AG08395 (cell line): ENCODE measurements at places on chromosomes 12 and 14.

DNA sequence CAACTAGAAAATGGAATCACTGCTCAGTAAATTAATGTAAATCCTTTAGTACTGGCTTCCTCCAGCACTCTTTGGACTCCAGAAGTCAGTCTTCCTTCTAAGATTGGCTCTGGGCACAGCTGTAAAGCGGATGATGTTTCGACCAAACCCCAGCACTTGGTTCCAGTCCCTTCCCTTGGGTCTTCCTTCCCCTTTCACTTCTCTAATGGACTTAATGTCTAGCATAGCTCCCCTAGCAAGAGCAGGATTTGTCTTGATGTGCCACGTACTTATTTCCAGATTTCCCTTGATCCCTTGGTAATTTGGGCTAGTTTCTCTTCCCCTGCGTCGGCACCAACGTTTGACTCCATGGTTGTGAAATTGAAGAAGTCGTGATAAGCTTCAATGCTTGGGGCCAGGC lies 28.3 kb downstream of the C12orf75 start:
- DNase-seq = no peak

DNA sequence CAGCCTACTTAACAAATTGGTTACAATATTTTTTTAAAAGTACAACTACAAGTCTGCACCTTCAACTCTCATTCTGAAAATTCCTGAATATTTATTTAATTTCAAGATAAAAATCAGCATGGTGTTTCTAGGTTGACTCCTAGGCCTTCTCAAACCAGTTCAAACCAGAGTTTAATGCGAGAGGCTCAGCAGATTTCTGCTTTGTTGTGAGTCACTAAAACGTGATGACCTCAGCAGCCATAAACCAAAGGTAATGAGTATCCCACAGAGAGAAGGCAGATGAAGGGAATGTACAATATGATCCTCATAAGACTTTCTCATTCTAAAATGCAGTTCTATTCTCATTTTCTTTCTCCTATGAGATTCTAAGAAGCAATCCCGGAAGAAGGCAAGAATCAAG lies 1.5 kb downstream of the PRDM4 start:
- DNase-seq = peak; percentile 81

- no peak for DNase-seq
These were observed 104.9 kb upstream of the NOVA1 start for GRCh38 chr14:26702721-26703230.

DNA sequence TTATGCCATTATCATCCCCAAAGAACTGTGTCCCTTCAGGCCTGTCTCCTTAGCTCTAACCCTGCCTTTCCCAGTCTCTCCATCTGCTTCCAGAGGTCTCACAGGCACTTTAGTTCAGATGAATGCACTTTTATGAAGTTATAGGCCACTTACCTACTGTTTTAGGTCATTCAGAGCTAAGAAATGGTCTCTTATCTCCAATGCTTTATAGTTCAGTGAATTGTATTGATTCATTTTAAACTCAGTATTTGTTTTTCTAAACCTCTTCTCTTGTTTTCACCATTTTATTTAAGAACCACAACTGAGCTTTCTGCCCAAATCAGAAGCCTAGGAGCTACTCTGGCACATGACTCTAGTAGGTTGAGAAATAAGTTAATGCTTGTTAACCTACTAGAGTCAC lies 197.5 kb upstream of the ATP2B1 start:
- no peak for DNase-seq

DNA sequence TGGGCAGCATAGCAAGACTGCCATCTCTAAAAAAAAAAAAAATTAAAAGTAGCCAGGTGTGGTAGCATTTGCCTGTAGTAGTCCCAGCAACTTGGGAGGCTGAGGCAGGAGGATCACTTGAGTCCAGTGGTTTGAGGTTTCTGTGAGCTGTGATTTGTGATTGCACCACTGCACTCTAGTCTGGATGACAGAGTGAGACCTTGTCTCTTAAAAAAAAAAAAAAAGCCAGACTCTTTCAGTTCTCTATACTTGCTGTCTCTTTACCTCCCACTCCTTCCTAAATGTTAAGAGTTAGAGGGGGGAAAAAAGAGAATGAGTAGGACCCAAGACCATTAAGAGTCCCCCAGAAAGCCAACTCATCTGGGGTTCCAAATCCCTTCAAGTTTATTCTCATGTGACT lies 17.8 kb downstream of the EIF2S1 start:
- no peak for DNase-seq

DNA sequence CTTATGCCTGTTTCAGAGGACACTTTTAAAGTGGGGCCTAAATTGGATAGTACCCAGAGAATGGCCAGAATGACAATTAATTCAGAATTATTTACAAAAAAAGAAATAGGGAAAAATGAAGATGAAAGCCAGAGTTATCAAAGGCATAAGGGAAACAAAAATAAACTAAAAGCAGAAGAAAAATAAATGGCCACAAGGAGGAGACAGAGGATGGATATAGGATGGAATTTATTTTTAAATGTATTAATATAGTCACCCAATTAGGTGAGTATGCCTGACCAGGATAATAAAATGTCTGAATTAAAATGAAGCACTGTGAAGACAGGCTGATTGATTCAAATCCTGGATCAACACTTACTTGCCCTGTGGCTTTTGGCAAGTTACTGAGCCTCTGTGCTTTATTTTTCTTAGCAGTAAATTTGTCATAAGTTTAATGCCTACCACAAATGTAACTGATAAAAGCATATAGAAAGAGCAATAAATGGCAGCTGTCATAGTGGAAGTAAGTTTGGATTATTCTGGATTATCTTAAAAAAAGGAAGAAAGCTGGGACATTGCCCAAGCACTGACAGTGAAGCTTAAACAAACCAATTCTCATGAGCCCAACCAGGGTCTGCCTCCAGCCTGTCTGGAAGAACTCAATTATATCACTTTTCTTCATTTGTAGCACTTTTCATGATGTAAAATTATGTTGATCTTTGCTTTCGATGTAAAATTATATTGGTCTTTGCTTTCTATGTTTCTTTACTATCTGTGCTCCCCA lies 3.5 kb downstream of the CLEC9A start:
- DNase-seq = peak; percentile 22

GRCh38 chr12:50082644-50083043 lies 2.5 kb upstream of the SMARCD1 start:
- DNase-seq = no peak

GRCh38 chr14:91058042-91058581 lies 2.3 kb downstream of the RPS6KA5 start:
- DNase-seq = no peak

- peak; percentile 75 for DNase-seq
These were observed 22.9 kb downstream of the PROX2 start for GRCh38 chr14:74852922-74853530.

DNA sequence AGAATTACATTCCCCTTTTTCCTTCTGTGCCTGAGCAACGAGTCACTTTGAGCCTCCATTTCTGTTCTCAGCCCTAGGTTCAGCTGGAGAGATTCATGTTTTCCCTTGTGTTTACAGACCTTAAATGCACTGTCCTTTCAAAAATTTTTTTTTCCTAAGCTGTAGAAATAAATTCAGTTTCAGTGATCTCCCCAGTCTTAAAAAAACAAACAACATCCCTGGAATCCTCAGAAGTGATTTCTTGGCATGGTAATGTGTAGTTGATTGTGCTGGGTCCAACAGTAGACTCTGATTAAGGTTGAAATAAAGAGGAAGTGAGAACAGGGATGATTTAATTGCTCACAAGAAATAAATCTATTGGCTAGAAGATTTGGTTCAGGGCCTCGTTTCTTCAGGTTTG lies 89.3 kb downstream of the NTN4 start:
- peak; percentile 4 for DNase-seq

- peak; percentile 87 for DNase-seq
These were observed 768 bp downstream of the CEP170B start for GRCh38 chr14:104865631-104866441.

DNA sequence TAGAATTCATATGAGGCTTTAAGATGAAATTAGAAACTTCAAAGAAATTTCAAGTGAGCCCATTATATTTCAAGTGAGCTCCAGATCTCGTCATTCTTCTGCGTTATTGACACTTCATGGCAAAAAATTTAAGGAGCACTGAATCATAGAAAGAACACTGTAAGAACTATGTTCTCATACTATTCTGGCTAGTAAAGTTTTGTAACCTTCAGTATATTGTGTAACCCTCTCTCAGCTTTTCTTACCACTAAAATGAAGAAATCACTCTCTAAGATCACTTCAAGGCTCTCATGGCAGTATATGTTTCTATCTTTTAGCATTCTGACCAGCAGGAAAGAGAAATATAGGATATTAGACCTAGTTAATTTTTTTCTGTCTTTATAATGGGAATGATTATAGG lies 6.3 kb downstream of the GPHN start:
- no peak for DNase-seq

DNA sequence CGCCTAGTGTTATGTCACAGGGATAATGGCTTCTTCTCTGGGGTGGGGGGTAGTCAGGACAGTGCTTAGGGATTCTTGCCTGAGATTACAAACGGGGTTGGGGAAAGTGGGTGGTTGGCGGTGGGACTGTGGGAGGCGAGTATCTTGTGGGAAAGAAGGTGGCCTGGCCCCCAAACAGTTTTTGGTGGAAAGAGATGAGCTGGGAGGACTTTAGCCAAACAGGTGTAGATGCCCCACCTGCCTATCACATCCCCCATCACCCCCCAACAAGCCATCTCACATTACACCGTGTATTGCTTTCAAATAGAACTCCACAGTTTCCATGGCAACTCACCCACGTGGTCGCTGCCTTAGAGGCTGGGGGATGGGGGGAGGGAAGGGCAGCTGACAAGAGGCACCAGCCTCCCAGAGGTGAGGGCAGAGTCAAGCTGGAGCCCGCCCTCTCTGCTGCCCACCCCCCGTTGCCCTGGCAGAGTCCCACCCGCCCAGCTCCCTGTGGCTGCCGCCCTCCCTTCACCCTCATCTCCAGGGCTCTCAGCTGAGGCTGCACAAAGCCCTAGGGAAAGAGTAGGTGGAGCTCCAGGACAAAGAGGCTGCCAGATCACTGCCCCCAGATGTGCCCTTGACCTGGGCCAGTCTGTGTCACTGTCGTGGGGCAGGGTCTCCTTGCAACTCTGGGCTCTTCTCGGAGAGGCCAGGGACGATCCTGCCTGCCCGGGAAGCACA lies 98.3 kb downstream of the LRRC74A start:
- DNase-seq = no peak

GRCh38 chr14:43894534-43894933 lies 612.5 kb downstream of the FSCB start:
- DNase-seq = no peak

GRCh38 chr12:99024870-99025269 lies 379.8 kb downstream of the APAF1 start:
- no peak for DNase-seq

DNA sequence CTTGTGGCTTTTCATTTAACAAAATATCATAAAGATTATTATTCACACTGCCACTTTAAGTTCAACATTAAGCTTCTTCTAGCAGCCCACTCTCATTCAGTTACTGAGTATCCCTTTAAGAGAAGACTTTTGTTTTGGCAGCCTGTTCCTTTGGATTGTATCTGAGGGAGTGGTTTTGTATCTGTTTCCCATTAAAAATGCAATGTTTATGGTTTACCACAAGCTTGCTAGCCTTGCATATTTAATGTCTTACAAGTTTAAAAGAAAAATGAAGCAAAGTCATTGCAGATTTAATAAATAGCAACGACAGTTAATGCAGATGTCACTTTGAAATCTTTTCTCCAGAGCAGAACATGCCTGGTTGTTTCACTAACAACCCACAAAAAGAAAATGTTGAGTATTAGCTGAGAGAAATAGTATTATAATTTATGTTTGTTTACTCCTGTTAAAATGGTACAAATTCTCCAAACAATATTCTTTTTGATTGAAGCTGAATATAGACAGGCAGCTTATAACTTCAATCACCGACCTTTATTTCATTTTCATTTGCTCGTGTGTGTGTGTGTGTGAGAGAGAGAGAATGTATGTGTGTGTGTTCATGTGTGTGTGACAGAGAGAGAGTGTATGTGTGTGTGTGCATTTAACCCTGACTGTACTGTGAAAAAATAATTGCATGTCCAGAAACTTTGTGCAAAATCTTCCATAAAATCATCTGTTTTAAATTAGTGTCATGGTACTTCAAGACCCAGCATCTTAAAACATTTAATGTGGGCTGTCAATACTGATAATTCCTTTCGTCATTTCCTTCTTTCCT lies 1.8 kb downstream of the DCN start:
- peak; percentile 67 for DNase-seq

GRCh38 chr12:46956451-46957035 lies 122.9 kb upstream of the PCED1B start:
- DNase-seq = no peak

GRCh38 chr14:71244341-71244740 lies 337.1 kb downstream of the PCNX1 start:
- peak; percentile 55 for DNase-seq

- DNase-seq = no peak
These were observed 92.7 kb upstream of the HOXC13 start for GRCh38 chr12:53845932-53846331.

DNA sequence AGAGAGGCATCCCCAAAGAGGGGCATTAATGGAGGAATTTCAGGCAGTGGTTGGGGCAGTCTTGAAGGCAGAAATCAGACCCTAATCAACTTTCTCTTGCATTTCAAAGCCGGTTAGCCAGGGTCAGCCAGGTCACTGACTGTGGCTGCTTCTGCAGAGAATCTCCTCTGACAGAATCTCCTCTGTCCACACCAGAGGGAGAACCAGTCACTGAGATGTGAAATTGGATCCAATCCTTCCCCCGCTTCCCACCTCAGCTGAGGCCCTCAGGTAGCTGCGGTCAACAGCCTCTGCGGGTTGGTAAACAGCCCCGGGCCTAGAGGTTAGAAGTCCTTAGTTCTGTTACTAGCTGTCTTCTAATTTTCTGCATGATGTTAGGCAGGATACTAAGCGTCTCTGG lies 39.8 kb upstream of the NUAK1 start:
- no peak for DNase-seq

DNA sequence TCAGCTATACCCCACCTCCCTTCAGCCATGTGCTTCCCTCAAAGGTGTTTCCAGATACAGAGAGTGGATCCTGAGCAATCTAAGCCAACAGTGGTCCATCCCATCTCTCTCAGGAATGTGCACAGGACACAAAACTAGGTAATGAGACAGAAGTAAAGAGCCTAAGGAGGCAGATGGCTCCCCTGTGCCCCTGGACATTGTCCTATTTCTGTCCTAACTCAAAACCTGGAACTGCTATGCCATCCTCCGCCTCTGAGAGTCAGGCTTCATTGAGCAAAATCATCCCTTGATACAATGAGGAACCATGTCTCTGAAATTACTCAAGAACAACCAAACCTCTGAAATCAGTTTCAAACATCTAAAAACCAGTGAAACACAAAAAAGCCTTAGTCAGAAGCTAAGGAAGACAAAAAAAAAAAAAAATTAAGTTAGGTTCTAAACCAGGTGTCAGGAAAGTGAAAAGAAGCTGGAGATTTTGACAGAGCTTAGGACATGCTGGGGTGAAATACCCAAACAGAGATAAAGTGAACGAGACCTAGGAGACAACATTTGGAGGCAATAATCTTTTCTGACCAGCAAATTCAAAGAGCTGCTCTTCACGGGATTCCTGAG lies 200.3 kb upstream of the PLEKHG7 start:
- DNase-seq = no peak
